ENCODE measurements at places on chromosomes 3 and 15. TPM values are rescaled to one million over a fixed set of nuclear protein-coding genes. Genes with fewer than 3 reads are reported as not detected.

Gene RTP3
- total RNA-seq: not detected

Gene SAMD7
- total RNA-seq: not detected

GRCh38 chr15:81311752-81312464, 12.0 kb downstream of the STARD5 start:
- H3K4me1 ChIP-seq: peaks cover 48% of the 10 kb centered on the region
- no peaks in the 10 kb centered on the region for H3K27me3 ChIP-seq
- H3K27ac ChIP-seq: no peak overlapping the region
- no peak for DNase-seq
- peaks cover 36% of the 10 kb centered on the region for H3K36me3 ChIP-seq
- H3K4me3 ChIP-seq: no peak overlapping the region

- H3K27me3 ChIP-seq: no peaks in the 10 kb centered on the region
- H3K4me1 ChIP-seq: peaks cover 18% of the 10 kb centered on the region
- H3K4me3 ChIP-seq: no peak overlapping the region
- DNase-seq: no peak
- no peak overlapping the region for H3K27ac ChIP-seq
- H3K36me3 ChIP-seq: no peaks in the 10 kb centered on the region
Measured at GRCh38 chr3:11582191-11582968, 61.3 kb downstream of the VGLL4 start.

DNA sequence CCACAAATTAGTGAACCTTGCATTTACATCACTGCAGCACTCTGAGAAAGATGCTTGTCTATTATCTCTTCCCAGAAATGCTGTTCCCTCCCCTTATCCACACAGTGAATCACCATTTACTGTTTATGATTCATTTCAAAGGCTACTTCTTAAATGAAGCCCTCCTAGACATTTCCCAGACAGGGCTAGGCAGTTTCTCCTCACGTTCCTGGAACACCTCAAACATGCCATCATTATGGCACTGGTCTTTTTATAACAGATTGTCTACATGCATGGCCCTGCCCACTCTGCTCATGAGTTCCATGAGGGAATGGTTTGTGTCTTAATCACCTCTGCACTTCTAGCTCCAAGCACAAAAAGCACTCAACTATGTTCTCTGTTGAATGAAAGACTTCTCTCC, 32.2 kb upstream of the TM2D3 start:
- no peaks in the 10 kb centered on the region for H3K4me1 ChIP-seq
- no peak for DNase-seq
- H3K27ac ChIP-seq: no peak overlapping the region

Gene ONECUT1
- not detected for total RNA-seq

- DNase-seq: peak; percentile 25
- peaks cover 4% of the 10 kb centered on the region for H3K4me1 ChIP-seq
- H3K27ac ChIP-seq: no peak overlapping the region
- no peaks in the 10 kb centered on the region for H3K27me3 ChIP-seq
Measured at GRCh38 chr3:124995460-124995994, 60.3 kb downstream of the HEG1 start.

GRCh38 chr3:39568508-39568907, 101.0 kb downstream of the MOBP start:
- no peaks in the 10 kb centered on the region for H3K4me1 ChIP-seq
- H3K4me3 ChIP-seq: no peak overlapping the region
- no peak for DNase-seq
- no peak overlapping the region for H3K27ac ChIP-seq

Gene CPNE4
- not detected for total RNA-seq

Gene ATP8B4
- 8.5 TPM for total RNA-seq

- H3K36me3 ChIP-seq: no peaks in the 10 kb centered on the region
- H3K4me1 ChIP-seq: peaks cover 7% of the 10 kb centered on the region
- peak overlapping the region; percentile 59 for H3K4me3 ChIP-seq
Measured at GRCh38 chr3:194632226-194632808, 902 bp downstream of the TMEM44 start.

DNA sequence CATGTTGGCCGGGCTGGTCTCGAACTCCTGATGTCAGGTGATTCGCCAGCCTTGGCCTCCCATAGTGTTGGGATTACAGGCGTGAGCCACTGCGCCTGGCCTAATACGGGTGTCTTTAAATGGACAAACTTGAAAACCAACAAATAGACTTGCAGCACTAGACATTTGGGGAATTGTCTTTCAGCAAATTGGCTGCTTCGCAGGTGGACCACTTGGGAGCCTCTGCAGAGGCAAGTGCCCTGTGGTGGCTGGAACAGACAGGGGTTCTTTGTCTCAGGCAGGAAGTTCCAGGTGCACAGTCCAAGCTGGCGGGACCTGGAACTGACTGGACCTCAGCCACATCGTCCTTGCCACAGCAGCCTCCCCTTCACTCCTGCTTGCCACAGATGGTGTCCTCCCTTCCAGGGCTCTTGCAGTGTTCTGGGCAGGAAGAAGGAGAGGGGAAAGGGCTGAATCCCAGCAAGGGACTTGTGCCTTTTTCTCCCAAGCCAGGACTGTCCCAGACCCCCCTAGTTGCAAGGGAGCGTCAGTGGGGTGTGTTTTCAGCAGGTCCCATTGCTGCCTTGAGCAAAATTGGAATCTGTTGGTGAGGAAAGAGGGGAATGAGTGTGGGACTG, 94.3 kb downstream of the TBC1D2B start:
- H3K27me3 ChIP-seq: no peaks in the 10 kb centered on the region
- H3K4me3 ChIP-seq: no peak overlapping the region
- no peak for DNase-seq
- no peaks in the 10 kb centered on the region for H3K4me1 ChIP-seq

- no peaks in the 10 kb centered on the region for H3K36me3 ChIP-seq
- H3K27ac ChIP-seq: no peak overlapping the region
- DNase-seq: no peak
- H3K27me3 ChIP-seq: no peaks in the 10 kb centered on the region
Measured at GRCh38 chr3:59653405-59654122, 603.7 kb upstream of the CFAP20DC start.

GRCh38 chr3:125670945-125671344, 75.6 kb upstream of the OSBPL11 start:
- no peaks in the 10 kb centered on the region for H3K27me3 ChIP-seq
- no peak overlapping the region for H3K27ac ChIP-seq
- no peak overlapping the region for H3K4me3 ChIP-seq
- no peaks in the 10 kb centered on the region for H3K36me3 ChIP-seq

DNA sequence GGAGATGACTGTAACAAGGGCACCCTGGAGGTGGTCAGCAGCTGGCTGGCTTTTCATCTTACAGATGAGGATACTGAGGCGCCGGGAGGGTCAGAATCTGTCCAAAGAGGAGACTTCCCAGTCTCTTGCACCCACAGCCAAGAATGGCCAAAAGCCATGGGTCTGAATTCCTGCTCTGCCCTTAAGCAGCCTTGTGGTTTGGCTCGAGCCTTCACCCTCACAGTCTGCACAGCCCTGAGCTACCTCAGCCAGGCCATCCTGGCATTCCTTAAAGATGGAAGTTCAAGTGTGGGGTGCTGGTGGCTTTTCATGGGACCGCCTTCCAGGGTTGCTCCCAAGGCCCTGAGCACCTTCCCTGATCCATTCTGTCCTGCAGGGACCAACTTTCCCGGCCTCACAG, 59.2 kb downstream of the CACNA2D2 start:
- no peak for DNase-seq
- H3K36me3 ChIP-seq: no peaks in the 10 kb centered on the region
- no peak overlapping the region for H3K27ac ChIP-seq
- no peaks in the 10 kb centered on the region for H3K27me3 ChIP-seq

Gene CDAN1
- 24.8 TPM for total RNA-seq

DNA sequence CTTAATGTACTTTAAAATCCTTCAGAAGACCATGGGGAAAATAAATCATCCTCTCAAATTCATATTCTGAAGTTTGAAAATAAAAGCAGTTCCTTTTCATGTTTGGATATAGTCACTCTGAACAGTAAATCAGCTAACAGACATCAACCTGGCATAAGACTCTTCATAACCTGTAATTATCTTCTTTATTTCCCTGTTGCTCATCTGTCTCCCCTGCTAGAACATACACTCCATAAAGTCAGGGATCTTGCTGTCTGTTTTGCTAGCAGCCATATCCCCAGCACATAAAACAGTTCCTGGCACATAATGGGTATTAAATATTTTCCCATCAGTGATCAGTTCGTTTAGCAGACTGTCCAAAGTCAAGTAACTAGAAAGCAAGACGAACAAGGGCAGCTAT, 11.2 kb downstream of the VGLL4 start:
- H3K4me1 ChIP-seq: peaks cover 47% of the 10 kb centered on the region
- H3K4me3 ChIP-seq: no peak overlapping the region
- no peaks in the 10 kb centered on the region for H3K27me3 ChIP-seq
- H3K27ac ChIP-seq: no peak overlapping the region
- H3K36me3 ChIP-seq: no peaks in the 10 kb centered on the region
- no peak for DNase-seq

Gene GRM2
- 0.59 TPM for total RNA-seq

Gene BFSP2
- total RNA-seq: not detected

DNA sequence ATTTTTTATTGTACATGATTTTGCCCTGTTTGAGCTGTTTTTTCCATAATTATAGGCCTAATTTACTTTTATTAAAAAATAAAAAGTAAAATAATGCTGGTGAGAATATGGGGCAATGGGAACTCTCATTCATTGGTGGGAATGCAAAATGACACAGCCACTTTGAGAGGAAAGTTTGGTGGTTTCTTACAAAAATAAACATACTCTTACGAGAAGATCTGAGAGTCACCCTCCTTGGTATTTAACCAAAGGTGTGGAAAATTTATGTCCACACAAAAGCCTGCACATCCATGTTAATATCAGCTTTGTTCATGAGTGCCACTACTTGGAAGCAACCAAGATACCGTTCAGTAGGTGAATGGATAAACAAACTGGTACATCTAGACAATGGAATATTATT, 9.8 kb downstream of the MUC13 start:
- no peaks in the 10 kb centered on the region for H3K4me1 ChIP-seq
- no peak for DNase-seq
- no peaks in the 10 kb centered on the region for H3K36me3 ChIP-seq

GRCh38 chr3:189353988-189354889, 182.5 kb downstream of the TPRG1 start:
- no peak for DNase-seq
- no peaks in the 10 kb centered on the region for H3K27me3 ChIP-seq
- no peak overlapping the region for H3K4me3 ChIP-seq

GRCh38 chr3:100634493-100635272, 25.3 kb downstream of the ADGRG7 start:
- no peaks in the 10 kb centered on the region for H3K36me3 ChIP-seq
- H3K27ac ChIP-seq: no peak overlapping the region
- no peaks in the 10 kb centered on the region for H3K4me1 ChIP-seq
- no peak for DNase-seq

GRCh38 chr3:157180262-157180661, 20.3 kb upstream of the CCNL1 start:
- no peak overlapping the region for H3K27ac ChIP-seq
- H3K36me3 ChIP-seq: no peaks in the 10 kb centered on the region
- peaks cover 19% of the 10 kb centered on the region for H3K4me1 ChIP-seq
- no peaks in the 10 kb centered on the region for H3K27me3 ChIP-seq
- no peak overlapping the region for H3K4me3 ChIP-seq

DNA sequence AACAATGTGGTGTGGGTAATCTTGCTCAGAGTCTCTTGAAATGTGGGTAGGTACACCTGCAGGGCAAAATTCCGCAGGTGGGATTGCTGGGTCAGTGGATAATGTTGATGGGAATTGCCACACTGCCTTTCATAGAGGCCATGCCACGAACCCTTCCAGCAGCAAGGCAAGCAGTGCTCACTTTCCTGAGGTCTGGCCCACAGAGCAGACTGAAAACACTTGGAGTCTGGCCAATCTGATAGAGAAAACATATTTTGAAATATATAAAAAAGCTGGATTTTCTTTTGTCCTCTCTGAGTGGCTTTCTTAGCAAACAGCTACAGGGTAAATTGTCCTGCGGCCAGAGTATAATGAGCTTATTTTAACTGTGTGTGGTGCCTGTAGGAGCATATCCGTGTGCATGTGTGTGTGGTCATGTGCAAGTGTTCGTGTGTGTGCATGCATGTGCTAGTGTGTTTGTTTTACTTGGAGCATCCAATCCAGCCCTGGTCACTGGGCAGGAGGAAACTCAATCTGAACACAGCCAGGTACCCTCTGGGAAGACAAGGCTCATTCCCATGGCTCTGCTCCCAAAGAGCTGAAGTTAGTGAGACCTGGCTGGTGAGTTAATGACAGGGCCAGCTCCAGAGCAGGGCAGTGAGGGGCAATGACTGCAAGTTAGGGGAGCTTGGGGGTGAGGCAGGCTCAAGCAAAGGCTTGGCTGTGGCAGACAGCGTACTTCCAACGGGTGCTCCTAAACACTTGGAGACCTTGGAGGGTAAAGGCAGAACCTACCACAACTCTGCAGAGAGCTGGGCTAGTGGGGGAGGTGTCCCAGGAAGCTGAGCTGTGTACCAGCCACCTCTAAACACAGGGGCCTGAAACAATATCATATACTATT, 91.3 kb downstream of the PLXNA1 start:
- H3K4me1 ChIP-seq: no peaks in the 10 kb centered on the region
- DNase-seq: no peak
- no peaks in the 10 kb centered on the region for H3K36me3 ChIP-seq
- H3K27ac ChIP-seq: no peak overlapping the region

- no peaks in the 10 kb centered on the region for H3K27me3 ChIP-seq
- no peaks in the 10 kb centered on the region for H3K36me3 ChIP-seq
- no peak for DNase-seq
- no peak overlapping the region for H3K27ac ChIP-seq
- no peak overlapping the region for H3K4me3 ChIP-seq
- H3K4me1 ChIP-seq: no peaks in the 10 kb centered on the region
Measured at GRCh38 chr3:9826815-9827573, 16.8 kb downstream of the RPUSD3 start.

GRCh38 chr3:194810076-194810475, 124.4 kb downstream of the FAM43A start:
- DNase-seq: no peak
- no peaks in the 10 kb centered on the region for H3K4me1 ChIP-seq
- H3K4me3 ChIP-seq: no peak overlapping the region
- H3K36me3 ChIP-seq: no peaks in the 10 kb centered on the region
- no peak overlapping the region for H3K27ac ChIP-seq

Gene HES1
- total RNA-seq: not detected

Gene EPHB1
- not detected for total RNA-seq

DNA sequence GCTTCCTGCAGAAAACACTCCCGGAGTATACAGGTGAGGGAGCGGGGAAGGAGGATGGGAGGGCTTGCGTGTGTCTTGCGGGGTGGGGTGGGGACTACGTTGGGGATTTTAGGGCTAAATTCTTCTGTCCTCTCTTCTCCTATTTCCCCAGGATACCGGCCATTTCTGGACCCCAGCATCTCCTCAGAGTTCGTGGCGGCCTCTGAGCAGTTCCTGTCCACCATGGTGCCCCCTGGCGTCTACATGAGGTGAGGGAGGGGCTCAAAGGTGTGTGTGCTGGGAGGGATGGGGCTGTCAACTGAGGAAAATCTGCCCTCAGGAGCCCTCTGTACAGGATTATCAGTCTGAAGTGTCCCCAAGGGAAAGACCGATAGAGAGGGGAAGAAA, 6.6 kb downstream of the DUOX1 start:
- no peaks in the 10 kb centered on the region for H3K4me1 ChIP-seq
- DNase-seq: no peak
- no peaks in the 10 kb centered on the region for H3K36me3 ChIP-seq
- no peak overlapping the region for H3K4me3 ChIP-seq

- H3K27ac ChIP-seq: no peak overlapping the region
- peaks cover 74% of the 10 kb centered on the region for H3K4me1 ChIP-seq
- H3K27me3 ChIP-seq: no peaks in the 10 kb centered on the region
- H3K4me3 ChIP-seq: no peak overlapping the region
Measured at GRCh38 chr3:66483409-66483906, 17.4 kb downstream of the LRIG1 start.

Gene ALDH1L1
- total RNA-seq: not detected

GRCh38 chr3:36678216-36679013, 85.9 kb downstream of the DCLK3 start:
- no peak overlapping the region for H3K4me3 ChIP-seq
- no peak overlapping the region for H3K27ac ChIP-seq
- H3K27me3 ChIP-seq: no peaks in the 10 kb centered on the region
- no peaks in the 10 kb centered on the region for H3K4me1 ChIP-seq

Data from CD8-positive, alpha-beta memory T cell (primary cell).